ENCODE measurements at places on chromosomes 5 and 9.

- DNase-seq, result no peak
Measured at GRCh38 chr9:89523948-89524347, 26.0 kb upstream of the SEMA4D start.

- DNase-seq, result no peak
Measured at GRCh38 chr9:104304925-104305324, 199.1 kb upstream of the OR13F1 start.

GRCh38 chr5:159412284-159413046 is 82.2 kb upstream of the IL12B start:
- no peak for DNase-seq

DNA sequence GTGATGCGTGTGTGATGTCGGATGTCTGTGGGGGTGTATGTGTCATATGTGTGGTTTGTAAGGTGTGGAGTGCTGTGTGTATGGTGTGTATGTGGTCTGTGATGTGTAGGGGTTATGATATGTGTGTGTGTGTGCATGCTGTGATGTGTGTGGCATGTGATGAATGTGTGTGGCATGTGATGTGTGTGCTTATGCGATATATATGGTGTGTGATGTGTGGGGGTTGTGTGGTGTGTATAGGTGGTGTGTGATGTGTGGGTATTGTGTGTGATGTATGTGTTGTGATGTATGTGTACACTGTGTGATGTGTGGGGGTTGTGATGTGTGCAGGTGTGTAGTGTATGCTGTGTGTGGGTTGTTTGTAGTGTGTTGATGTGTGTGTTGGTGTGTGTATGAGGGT is 9.2 kb upstream of the CRB2 start:
- no peak for DNase-seq

- no peak for DNase-seq
Measured at GRCh38 chr9:78000221-78000620, 31.4 kb downstream of the GNAQ start.
